Muscle of leg (tissue), 16 donors: ENCODE measurements at places on chromosomes 5 and 9. TPM values are rescaled to one million over a fixed set of nuclear protein-coding genes. Genes with fewer than 3 reads are reported as not detected.

The ODF2 gene
- polyA plus RNA-seq: 26.8 TPM

The TEK gene
- polyA plus RNA-seq: 18.9 TPM

The PCDHGA11 gene
- 5.2 TPM for polyA plus RNA-seq

The PTTG1 gene
- 44.0 TPM for polyA plus RNA-seq

The DYNC2I2 gene
- 60.5 TPM for polyA plus RNA-seq

The SPINK1 gene
- polyA plus RNA-seq: 2.3 TPM

The SYK gene
- 3.4 TPM for polyA plus RNA-seq

The ACSL6 gene
- 1.1 TPM for polyA plus RNA-seq

DNA sequence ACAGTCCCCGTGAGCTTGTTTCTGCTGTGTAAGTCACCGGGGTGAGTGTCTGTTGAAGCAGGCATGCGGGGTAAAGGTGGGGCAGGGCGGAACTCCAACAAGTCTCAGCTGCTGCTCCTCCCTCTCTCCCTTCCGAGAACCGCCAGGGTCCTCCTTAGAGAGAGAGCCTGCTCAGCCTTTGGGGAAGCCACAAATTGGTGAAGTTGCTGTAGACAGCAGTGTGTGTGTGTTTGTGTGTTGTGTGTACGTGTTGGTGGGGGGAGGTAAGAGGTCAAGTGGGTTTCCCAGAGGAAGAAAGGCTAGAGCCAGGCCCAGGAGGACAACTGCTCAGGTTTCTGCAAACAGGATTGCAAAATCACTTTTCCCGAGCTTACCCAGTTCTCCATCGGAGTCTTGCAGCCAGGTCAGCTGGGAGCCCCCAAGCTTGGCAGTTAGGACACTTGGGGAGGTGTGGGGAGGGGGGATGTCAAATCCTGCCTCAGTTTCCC, 38.9 kb upstream of the DAB2IP start:
- no peaks in the 10 kb centered on the region for H3K27me3 ChIP-seq
- H3K27ac ChIP-seq: peak overlapping the region; percentile 77
- H3K4me3 ChIP-seq: no peak overlapping the region
- peaks cover 45% of the 10 kb centered on the region for H3K4me1 ChIP-seq
- peak; percentile 42 for DNase-seq
- H3K36me3 ChIP-seq: no peaks in the 10 kb centered on the region

GRCh38 chr5:73668486-73669111, 42.6 kb downstream of the ARHGEF28 start:
- no peak for DNase-seq
- no peaks in the 10 kb centered on the region for H3K27me3 ChIP-seq
- no peaks in the 10 kb centered on the region for H3K4me1 ChIP-seq
- no peak overlapping the region for H3K4me3 ChIP-seq

DNA sequence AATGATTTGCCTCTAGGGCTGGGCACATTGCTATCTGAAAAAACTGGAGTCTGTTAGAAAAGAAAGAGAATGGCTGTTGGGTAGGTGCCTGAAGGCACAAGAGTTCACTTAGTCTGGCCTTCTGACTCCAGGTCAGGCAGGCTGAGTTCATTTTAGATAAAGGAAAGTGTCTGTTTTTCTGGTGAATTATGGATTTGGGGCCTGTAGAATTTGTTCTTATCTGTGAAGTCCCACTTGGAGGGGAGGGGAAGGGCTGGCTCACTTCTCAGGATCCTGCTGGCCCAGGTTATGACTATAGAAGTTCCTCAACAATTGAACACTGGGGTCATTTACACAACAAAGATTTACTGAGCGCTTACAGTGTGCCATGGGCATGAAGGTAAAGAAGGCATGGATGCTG, 11.5 kb upstream of the SEPTIN8 start:
- H3K27ac ChIP-seq: no peak overlapping the region
- H3K27me3 ChIP-seq: peaks cover 5% of the 10 kb centered on the region
- no peak overlapping the region for H3K4me3 ChIP-seq
- no peak for DNase-seq
- H3K4me1 ChIP-seq: peaks cover 3% of the 10 kb centered on the region
- H3K36me3 ChIP-seq: no peaks in the 10 kb centered on the region

DNA sequence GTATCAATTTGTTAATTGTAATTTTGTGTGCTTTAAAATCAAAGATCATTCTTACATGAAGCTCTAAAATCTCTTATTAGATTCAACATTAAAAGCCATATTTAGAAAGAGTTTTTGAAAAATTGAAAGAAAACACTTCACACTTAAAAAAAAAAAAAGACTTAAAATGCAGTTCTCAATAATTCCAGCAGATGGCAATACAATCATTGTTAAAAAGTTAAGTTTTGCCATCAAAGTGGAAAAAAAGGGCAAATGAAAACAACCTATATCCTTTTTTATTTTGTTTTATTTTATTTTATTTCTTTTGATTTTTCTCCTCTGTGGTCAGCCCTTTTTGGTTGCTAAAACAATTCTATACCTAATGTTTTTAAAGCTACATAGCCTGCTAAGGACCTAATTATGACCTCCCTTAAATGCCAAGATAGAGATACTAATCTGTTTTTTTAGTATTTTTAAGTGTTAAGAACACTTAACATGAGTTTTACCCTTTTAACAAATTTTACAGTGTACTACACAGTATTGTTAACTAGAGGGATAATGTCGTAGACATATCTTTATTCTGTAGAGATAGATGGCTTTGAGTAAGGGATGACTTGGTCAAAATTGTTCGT, 154.2 kb upstream of the DAB2 start:
- no peaks in the 10 kb centered on the region for H3K4me1 ChIP-seq
- H3K27ac ChIP-seq: no peak overlapping the region
- DNase-seq: peak; percentile 59

DNA sequence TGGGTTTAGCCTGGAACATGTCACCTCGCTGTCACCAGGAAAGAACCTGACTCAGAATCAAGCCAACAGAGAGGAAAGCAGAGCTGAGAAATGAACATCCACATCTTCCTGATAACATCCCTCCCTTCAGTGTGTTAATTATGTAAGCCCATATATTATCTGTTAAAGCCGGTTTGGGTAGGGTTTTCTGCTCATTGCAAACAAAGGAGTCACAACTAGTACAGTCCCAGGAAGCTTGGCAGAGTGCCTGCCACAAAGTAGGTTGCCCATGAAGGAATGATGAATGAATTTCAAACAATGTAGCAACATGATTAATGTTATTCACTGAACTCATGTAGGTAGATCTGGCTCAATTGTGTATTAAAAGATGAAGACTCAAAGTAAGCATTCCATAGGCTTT, 10.4 kb upstream of the PPARGC1B start:
- H3K4me3 ChIP-seq: no peak overlapping the region
- DNase-seq: no peak
- H3K27me3 ChIP-seq: peaks cover 2% of the 10 kb centered on the region
- H3K36me3 ChIP-seq: no peaks in the 10 kb centered on the region

GRCh38 chr9:104301755-104302154, 202.3 kb upstream of the OR13F1 start:
- DNase-seq: no peak
- no peaks in the 10 kb centered on the region for H3K4me1 ChIP-seq
- H3K36me3 ChIP-seq: no peaks in the 10 kb centered on the region
- no peaks in the 10 kb centered on the region for H3K27me3 ChIP-seq
- H3K27ac ChIP-seq: no peak overlapping the region
- no peak overlapping the region for H3K4me3 ChIP-seq

DNA sequence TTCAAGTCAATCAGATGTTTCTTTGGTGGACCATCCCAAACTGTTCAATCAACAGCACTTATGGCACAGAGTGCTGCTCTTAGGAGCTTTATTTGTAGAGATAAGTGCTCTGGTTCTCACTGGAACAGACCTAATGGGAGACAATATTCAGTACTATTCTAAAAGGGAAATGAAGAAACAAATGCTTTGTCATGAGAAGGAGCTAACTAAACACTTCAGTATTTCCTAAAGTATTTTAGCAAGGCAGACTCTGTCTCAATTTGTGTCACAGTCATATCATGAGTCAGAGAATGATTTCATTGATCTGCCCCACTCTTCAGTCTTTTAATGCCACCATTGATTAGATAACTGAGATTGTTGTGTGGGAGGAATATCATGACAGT, 175.3 kb downstream of the SLF1 start:
- H3K36me3 ChIP-seq: no peaks in the 10 kb centered on the region
- H3K27ac ChIP-seq: no peak overlapping the region
- H3K27me3 ChIP-seq: no peaks in the 10 kb centered on the region

GRCh38 chr9:133968428-133968827, 23.7 kb downstream of the VAV2 start:
- H3K4me1 ChIP-seq: peaks cover 48% of the 10 kb centered on the region
- H3K4me3 ChIP-seq: no peak overlapping the region
- no peak for DNase-seq
- no peak overlapping the region for H3K27ac ChIP-seq
- no peaks in the 10 kb centered on the region for H3K27me3 ChIP-seq

DNA sequence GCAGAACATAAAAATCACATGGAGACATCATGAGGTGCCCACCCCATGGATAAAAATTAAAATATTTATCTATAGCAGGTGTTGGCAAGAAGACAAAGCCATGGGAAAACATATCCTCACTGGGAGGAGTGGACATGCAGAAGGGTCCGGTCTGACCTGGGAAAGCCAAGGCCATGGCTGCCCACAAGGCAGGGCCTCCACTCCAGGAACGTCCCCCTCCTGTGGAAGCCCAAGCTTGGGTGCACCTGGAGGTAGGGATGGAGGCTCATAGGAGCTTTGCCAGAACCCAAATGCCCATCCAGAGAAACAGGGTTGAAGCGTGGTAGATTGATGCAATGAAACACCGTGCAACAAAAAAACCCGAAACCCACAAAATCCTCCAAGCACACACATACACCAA, 81.4 kb upstream of the COL5A1 start:
- H3K4me3 ChIP-seq: no peak overlapping the region
- DNase-seq: no peak
- no peak overlapping the region for H3K27ac ChIP-seq
- no peaks in the 10 kb centered on the region for H3K36me3 ChIP-seq
- H3K27me3 ChIP-seq: no peaks in the 10 kb centered on the region

- no peaks in the 10 kb centered on the region for H3K27me3 ChIP-seq
- no peak for DNase-seq
- H3K27ac ChIP-seq: no peak overlapping the region
- no peak overlapping the region for H3K4me3 ChIP-seq
Observed at GRCh38 chr9:20447291-20447690, 175.0 kb downstream of the MLLT3 start.

- no peaks in the 10 kb centered on the region for H3K27me3 ChIP-seq
- no peak for DNase-seq
- no peaks in the 10 kb centered on the region for H3K36me3 ChIP-seq
- H3K27ac ChIP-seq: no peak overlapping the region
Observed at GRCh38 chr9:78468231-78468630, 171.3 kb downstream of the PSAT1 start.

GRCh38 chr5:138752341-138752950, 779 bp upstream of the CTNNA1 start:
- H3K4me1 ChIP-seq: peaks cover 22% of the 10 kb centered on the region
- peak overlapping the region; percentile 99 for H3K27ac ChIP-seq
- peak; percentile 79 for DNase-seq
- H3K36me3 ChIP-seq: peaks cover 23% of the 10 kb centered on the region
- peak overlapping the region; percentile 78 for H3K4me3 ChIP-seq
- H3K27me3 ChIP-seq: no peaks in the 10 kb centered on the region

GRCh38 chr9:73152953-73153352, 1.3 kb downstream of the ANXA1 start:
- H3K36me3 ChIP-seq: no peaks in the 10 kb centered on the region
- peak overlapping the region; percentile 41 for H3K4me3 ChIP-seq
- peak overlapping the region; percentile 83 for H3K27ac ChIP-seq
- H3K27me3 ChIP-seq: no peaks in the 10 kb centered on the region
- peaks cover 3% of the 10 kb centered on the region for H3K4me1 ChIP-seq

DNA sequence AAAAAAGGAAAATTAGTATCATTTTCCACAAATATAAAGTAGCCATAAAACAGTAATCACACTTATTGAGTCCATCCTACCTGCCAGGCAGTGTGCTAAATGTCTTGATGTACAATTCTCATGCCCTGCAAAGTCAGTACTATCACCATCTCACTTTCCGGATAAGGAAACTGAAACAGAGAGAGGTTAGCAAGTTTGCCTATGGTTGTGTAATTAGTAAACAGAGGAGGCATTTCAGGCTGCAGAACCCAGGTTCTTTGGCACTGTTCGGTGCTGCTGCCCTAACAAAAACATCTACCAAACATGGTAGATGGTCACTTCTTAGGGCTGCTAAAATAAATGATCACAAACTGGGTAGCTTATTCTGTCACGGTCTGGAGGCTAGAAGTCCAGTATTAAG, 22.6 kb downstream of the PLAC8L1 start:
- H3K4me1 ChIP-seq: peaks cover 10% of the 10 kb centered on the region
- H3K27me3 ChIP-seq: peaks cover 10% of the 10 kb centered on the region
- no peaks in the 10 kb centered on the region for H3K36me3 ChIP-seq
- no peak for DNase-seq
- no peak overlapping the region for H3K4me3 ChIP-seq

- H3K4me3 ChIP-seq: no peak overlapping the region
- peak; percentile 15 for DNase-seq
- no peaks in the 10 kb centered on the region for H3K27me3 ChIP-seq
- H3K27ac ChIP-seq: no peak overlapping the region
Observed at GRCh38 chr5:154945695-154946301, 4.9 kb downstream of the MRPL22 start.

GRCh38 chr5:171432583-171433351, 13.3 kb downstream of the FGF18 start:
- H3K27me3 ChIP-seq: no peaks in the 10 kb centered on the region
- DNase-seq: no peak
- peaks cover 20% of the 10 kb centered on the region for H3K4me1 ChIP-seq
- no peak overlapping the region for H3K4me3 ChIP-seq
- H3K36me3 ChIP-seq: peaks cover 8% of the 10 kb centered on the region

- no peak overlapping the region for H3K4me3 ChIP-seq
- H3K36me3 ChIP-seq: no peaks in the 10 kb centered on the region
- H3K27me3 ChIP-seq: no peaks in the 10 kb centered on the region
Observed at GRCh38 chr5:158264264-158264663, 405.3 kb upstream of the CLINT1 start.

GRCh38 chr5:172002310-172002709, 4.1 kb downstream of the FBXW11 start:
- peak; percentile 16 for DNase-seq
- no peaks in the 10 kb centered on the region for H3K27me3 ChIP-seq
- no peak overlapping the region for H3K4me3 ChIP-seq
- H3K4me1 ChIP-seq: peaks cover 13% of the 10 kb centered on the region

DNA sequence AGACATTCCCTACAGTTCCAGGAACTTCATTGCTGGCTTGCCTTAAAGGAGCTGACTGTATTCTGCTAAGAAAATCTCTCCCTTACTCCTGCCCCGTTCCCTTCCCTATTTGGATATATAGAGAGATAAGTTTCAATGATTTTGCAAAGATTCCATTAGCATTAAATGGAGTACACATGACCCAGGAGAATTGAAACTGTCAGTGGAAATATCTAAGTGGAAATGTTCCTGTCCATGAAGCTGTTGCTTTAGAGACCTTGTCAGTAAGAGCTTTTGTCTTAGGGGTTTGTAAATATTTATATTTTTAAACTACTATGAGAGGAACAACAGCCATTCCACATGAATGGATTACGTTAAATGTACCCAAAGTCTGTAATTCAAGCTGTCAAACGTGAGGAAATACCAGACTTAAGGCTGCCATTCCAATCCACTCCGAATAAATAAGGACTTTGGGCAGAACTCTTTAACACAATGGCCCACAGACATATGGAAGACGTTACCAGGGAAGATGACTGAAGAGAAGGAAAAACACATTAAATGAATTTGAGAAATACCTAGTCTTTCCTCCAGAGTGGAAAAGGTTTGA, 387.1 kb upstream of the PAPPA start:
- no peak overlapping the region for H3K27ac ChIP-seq
- H3K4me1 ChIP-seq: no peaks in the 10 kb centered on the region
- no peaks in the 10 kb centered on the region for H3K36me3 ChIP-seq
- no peaks in the 10 kb centered on the region for H3K27me3 ChIP-seq

GRCh38 chr5:20949636-20950035, 961.6 kb upstream of the CDH18 start:
- no peak overlapping the region for H3K27ac ChIP-seq
- H3K4me3 ChIP-seq: no peak overlapping the region
- no peaks in the 10 kb centered on the region for H3K36me3 ChIP-seq
- H3K4me1 ChIP-seq: no peaks in the 10 kb centered on the region
- no peaks in the 10 kb centered on the region for H3K27me3 ChIP-seq
